NCI-H82 (cell line): ENCODE measurements at places on chromosomes 3 and 15.

- DNase-seq = no peak
Measured at GRCh38 chr3:6416049-6416661, 444.8 kb upstream of the GRM7 start.

GRCh38 chr3:117762621-117763037 lies 1053.0 kb downstream of the TUSC7 start:
- peak; percentile 70 for DNase-seq

DNA sequence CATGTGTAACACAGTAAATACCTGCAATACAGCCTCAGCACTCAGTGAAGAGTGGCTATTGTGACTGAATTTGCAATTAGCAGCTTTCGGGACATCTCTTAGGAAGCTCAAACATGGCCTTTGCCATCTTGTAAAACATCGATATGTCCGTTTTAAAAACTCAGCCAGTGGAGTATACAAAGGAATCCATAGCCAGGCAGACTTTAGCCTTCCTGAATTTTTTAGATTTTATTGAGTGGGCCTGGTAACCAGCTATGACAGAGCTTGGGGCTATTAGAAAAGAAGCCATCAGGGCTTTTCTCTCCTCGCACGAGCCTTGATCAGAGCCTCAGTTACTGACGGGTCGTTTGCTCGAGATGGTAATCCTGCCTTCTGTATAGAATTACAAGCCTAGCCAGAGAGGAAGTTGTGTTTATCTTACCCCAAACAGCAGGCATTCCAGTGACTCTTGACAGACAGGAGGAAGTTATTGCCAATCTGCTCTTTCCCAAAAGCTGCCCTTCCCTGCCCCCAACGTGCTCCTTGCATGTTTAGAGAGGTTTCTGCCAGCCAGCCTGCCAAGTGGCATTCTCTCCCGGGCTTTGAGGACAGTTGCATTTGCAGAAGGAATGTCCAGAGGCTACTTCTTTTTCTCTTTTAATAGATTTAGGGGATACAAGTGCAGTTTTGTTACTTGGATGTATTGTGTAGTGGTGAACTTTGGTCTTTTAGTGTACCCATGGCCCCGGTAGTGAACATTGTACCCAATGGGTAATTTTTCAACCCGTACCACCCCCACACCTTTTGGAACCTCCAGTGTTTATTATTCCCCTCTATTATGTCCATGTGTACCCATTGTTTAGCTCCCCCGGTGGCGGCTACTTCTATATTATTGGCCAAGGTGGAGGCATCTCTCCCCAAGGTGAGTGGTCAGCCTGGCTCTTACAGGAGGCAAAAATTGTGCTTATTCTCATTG lies 40.6 kb downstream of the ITPR1 start:
- DNase-seq = peak; percentile 51

- DNase-seq = no peak
Measured at GRCh38 chr3:79111375-79112052, 656.3 kb downstream of the ROBO1 start.

- DNase-seq = no peak
Measured at GRCh38 chr15:82306791-82307713, 42.2 kb downstream of the GOLGA6L10 start.

DNA sequence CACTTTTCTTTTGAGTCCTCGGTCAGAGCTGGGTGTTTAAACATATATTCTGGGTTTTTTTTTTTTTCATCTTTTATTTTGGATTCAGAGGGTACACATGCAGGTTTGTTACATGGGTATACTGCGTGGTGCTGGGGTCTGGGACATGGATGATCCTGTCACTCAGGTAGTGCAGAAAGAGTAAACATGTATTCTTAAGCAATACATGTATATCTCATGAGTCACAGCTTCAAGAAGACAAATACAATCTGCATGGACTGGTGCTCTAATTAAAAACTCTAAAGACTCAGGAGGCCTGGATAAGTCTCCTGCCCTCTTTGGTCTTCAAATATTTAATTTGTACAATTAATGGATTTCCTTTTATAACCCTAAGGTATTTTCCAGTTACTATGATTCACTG lies 50.6 kb upstream of the PHLDB2 start:
- DNase-seq = no peak

DNA sequence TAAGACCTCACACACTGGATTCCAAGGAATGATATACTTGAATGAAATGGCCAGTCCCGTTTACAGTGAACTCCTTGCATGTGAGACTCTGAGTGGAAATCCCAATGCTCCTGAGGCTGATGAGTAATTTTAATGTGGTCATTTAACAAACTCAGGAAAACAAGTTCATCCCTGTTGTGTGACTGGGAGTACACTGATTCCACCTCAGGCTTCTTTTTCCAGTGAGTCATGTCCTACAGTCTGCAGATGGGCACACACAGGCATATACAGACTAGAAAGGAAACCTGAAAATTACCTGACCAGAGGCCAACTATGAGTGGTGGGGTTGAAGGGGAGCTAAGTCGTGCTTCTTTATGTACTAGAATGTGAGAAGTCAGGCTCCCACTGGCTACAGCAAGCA lies 5.8 kb downstream of the SQOR start:
- DNase-seq = no peak
